ENCODE measurements at places on chromosomes 13 and 19.

DNA sequence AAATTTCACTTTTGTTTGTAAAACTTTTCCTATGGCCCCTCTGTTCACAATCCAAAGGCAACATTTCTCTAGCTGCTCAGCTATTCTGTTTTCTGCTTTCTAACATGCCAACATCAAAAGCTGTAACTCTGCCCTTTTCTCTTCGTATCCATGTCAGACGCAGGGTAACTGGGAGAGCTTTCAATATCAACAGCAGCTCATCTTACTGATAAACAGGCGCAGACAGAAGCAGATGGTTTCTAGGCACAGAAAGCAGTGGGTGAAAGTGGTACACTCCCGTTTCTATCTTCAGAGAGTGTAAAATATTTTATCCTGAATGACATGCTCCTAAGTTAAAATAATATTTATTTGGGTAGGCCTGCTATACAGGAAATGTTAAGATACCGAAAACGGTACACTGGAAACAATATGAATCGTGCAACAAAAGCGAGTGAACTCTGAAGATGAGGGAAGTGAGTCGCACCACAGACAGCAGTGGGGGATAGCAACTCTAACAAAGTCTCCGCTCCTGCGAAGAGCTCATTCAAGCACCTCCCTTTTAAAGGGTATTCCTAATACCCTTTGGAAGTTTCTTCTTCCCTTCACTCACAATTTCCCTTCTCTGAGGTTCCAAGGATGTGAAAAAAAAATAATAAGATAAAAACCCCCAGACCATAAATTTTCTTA is 798.3 kb downstream of the GPC5 start:
- DNase-seq = no peak

- no peak for DNase-seq
These were observed 68.0 kb downstream of the CRYL1 start for GRCh38 chr13:20457670-20458069.

- no peak for DNase-seq
These were observed 17.7 kb downstream of the SBNO2 start for GRCh38 chr19:1156305-1156801.

GRCh38 chr13:83622422-83622784 is 259.9 kb downstream of the SLITRK1 start:
- no peak for DNase-seq

DNA sequence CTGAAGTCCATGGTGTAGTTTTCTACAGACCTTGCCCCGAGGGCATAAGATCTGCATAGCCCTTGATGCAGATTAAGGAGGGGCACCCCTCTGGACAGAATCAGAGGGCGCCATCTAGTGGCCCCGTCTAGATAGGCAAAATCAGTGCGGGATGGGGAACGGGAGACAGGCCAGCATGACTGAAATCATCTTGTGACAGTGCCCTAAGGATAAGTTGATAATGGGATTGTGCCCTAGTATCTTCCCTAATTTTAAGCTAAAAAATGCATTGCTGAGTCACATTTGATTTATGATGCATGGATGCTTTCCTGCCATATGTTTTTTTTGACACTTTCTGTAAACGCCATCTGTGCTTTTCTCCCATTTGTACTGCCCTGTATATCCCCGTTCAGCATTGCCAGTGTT is 19.0 kb upstream of the GPI start:
- peak; percentile 51 for DNase-seq
